ENCODE measurements at places on chromosomes 5 and 9. TPM values are rescaled to one million over a fixed set of nuclear protein-coding genes. Genes with fewer than 3 reads are reported as not detected.

The NTRK2 gene
- 8.8 TPM for total RNA-seq

The MAT2B gene
- 6.7 TPM for total RNA-seq

The IL4 gene
- not detected for total RNA-seq

DNA sequence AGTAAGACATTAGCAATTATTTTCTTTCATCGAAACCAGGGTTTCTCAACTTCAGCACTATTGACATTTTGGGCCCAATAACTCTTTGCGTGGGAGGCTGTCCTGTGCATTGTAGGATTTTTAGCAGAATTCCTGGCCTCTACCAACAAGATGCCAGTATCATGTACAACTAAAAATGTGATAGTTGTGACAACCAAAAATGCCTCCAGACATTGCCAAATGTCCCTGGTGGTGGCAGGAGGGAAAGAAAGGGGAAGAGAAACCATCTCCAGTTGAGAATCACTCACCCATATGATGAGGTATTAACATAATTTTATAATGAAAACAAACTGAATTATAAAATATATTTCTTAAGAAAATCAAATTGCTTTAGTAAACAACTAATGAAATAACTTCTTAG lies 406.1 kb downstream of the RAB3C start:
- no peaks in the 10 kb centered on the region for H3K27me3 ChIP-seq
- no peak overlapping the region for H3K4me3 ChIP-seq
- H3K36me3 ChIP-seq = peaks cover 63% of the 10 kb centered on the region

DNA sequence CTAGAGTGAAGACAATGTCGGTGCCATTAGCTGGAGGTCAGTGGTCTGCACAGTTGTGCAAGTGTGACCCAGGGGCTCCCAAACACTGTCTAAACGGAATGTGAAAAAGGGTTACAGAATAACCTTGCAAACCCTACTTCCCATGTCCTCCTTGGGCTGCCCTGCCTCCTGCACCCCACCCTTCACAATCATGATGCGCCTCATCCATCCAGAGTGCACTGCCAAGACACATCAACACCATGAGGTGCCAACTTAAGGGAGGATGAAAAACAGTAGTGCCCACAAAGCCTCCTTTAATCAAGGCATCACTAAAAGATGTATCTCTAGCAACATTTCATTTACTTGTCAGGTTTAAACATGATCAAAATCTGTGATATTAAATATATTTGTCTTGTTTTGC lies 87.1 kb downstream of the SETX start:
- H3K36me3 ChIP-seq = peaks cover 96% of the 10 kb centered on the region
- peaks cover 5% of the 10 kb centered on the region for H3K4me1 ChIP-seq
- DNase-seq = no peak
- H3K27ac ChIP-seq = no peak overlapping the region

The PSD2 gene
- total RNA-seq = not detected

- H3K4me3 ChIP-seq = peak overlapping the region; percentile 86
- H3K36me3 ChIP-seq = no peaks in the 10 kb centered on the region
- DNase-seq = peak; percentile 64
- peak overlapping the region; percentile 85 for H3K27ac ChIP-seq
- peaks cover 7% of the 10 kb centered on the region for H3K27me3 ChIP-seq
Measured at GRCh38 chr5:112417931-112418658, 982 bp downstream of the EPB41L4A start.

The ORM1 gene
- total RNA-seq = not detected
